Stimulated activated naive B cell treated with anti-CD40 and anti-IgM and Interleukin-4, amounts not matched to agents 10 μg/mL and 1 μg/mL and 100 μg/mL, for 72 hours (primary cell): ENCODE measurements at places on chromosomes 7 and 10.

DNA sequence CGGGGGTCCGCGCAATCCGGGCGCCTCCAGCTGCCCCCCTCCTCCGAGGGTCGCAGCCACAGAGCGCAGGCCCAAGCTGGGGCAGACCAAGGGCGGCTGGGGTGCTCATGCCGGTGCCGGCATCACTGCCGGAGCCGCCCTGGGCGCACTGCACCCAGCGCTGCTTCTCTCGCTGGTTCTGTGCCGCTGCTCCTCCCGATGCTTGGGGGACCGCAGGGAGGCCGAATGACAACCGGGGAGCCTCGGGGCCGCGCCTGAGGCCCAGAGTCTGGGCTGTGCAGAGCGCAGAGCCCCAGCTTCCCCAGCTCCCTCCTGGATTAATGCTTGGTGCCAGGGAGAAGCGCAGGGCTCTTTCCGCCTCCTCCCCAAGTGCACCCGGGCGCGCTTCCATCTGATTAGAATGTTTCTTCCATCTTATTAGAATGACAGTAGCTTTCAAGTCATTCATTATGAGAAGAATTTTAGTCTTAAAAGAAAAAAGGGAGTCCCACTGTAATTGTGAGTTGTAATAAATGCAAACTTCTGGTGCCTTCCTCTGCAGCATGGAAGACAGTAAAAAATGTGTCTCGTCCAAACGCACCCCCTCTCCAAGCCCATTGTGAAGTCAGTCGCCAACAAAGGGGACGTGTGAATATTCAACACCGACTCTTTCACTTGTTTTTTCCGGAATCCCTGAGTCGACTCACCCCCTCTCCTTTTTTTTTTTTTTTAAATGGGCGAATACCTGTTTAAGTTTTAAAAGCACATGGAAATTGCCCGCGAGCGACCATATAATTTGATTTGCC lies 19.5 kb upstream of the PTF1A start:
- no peak for DNase-seq

DNA sequence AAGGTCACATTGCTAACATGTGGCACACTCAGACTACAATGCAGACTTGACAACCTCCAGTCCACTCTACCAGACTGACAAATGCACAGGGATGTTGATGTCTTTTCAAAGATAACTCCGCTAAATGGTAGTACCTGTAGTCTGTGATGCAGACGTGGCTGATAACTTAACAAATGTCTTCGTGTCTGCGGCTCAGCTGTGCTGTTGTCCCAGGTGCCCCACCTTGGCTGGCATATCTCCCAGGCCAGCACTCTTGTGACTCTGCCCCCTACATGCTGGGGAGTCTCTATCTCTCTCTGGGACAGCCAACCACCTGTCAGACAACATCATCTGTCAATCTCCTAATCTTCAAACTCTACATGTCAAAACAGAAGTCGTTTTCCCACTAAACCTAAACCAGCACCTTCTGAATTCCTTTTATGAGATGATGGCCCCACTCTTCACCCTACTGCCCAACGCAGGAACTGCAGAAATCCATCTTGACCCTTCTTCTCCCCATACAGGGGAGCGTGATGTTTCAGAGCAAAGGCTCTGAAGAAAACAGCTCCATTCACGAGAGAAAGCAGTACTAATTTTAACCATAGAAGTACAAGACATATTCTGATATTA lies 156.4 kb downstream of the USP6NL start:
- no peak for DNase-seq

DNA sequence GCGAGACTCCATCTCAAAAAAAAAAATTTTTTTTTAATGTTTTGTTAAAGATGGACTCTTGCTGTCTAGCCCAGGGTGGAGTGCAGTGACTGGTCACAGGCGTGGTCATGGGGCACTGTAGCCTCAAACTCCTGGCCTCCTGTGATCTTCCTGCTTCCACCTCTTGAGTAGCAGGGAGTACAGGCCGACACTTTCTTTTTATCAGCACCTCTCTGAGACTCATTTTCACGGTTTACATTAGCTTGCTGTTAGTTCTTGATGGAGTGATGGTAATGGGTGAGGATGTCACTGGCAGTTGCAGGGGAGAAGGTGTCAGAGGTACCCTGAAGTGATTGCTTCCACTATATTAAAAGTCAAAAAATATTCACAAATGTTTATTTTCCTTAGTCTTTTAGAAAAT lies 95.3 kb upstream of the MTPN start:
- DNase-seq, result no peak

GRCh38 chr7:77537778-77538280 lies 734 bp downstream of the PTPN12 start:
- DNase-seq, result no peak

DNA sequence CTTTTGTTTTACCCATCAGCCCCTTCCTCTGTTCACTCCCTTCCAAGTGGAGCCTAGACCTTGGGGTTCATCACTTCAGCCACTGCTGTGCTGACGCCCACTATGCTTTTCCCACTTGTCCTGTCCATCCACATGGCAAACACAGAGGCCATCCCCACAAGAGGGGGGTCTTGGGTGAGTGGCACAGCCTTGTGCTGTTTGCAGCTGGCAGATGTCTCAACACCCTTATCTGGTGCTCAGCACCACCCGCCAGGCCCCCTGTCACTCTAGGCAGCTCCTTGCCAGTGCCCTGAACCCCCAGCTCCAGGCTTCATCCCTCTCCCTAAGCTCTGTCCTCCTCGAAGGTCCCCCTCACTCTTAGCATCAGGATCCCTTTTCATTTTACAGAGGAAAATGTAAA lies 13.1 kb downstream of the BLVRA start:
- DNase-seq, result no peak

GRCh38 chr10:50231515-50232260 lies 19.6 kb downstream of the ASAH2 start:
- no peak for DNase-seq

GRCh38 chr10:17250736-17251135 lies 22.7 kb downstream of the VIM start:
- DNase-seq, result no peak

GRCh38 chr7:7201578-7202374 lies 19.4 kb downstream of the C1GALT1 start:
- peak; percentile 48 for DNase-seq

GRCh38 chr7:27863880-27864279 lies 123.9 kb downstream of the TAX1BP1 start:
- no peak for DNase-seq

- no peak for DNase-seq
Observed at GRCh38 chr10:107443813-107444212, 279.3 kb upstream of the SORCS1 start.

DNA sequence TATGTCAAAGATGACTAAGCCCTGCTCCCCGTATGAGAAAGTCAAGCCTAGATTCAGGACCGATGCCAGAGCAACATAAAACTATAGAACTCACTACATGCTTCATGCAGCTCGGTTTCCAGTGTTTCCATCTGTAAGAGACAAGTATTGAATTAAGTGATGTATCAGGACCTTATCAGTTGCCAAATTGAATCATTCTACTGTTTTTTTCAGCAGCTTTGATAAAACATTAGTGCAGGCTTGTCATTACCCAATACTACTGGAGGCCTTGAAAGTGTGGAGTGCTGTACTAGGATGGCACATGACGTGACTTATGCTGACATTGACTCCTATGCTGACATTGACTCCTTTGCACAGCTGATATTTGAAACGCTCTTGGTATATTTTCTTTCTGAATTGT lies 10.8 kb upstream of the NRP1 start:
- no peak for DNase-seq

GRCh38 chr10:101466016-101466912 lies 112.3 kb downstream of the BTRC start:
- no peak for DNase-seq

- DNase-seq, result no peak
Observed at GRCh38 chr10:132420981-132421846, 24.2 kb downstream of the PWWP2B start.
